ENCODE measurements at places on chromosomes 4 and X.

DNA sequence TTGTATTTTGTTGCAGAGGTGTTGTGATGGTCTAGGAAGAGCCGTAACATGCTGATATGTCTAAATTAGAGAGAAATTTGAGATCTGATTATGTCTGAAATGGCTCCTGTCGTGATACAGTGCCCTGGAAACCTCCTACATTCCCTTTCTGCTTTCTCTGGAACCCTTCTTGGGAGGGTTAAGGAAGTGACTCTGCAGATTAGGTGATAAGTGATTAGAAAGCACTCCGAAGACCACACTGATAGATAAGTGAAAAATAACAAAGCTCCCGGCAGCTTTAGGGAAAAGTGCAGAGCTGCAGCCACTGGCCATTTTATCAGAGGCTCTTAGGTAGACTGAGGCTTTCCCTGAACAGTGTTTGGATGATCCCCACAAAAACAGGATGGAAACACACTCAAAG lies 110.6 kb downstream of the MGST2 start:
- no peak for DNase-seq

DNA sequence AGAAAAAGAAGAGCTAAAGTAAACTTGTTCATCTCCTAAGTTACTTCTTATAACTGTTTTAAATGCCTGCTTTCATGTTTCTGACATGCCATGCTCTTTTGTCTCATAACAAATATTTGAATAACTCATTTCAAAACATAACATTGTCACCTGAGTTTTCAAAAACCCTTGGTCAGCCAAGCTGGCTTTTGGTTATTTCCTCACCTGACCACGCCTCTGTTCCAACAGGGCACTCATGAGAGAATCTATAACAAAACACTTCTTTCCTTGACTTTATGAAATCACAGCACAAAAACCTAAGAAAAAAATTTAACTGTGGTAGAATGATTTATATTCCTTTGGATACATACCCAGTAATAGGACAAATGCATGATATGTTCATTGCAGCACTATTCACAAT lies 172.9 kb upstream of the GALNT7 start:
- DNase-seq = no peak

DNA sequence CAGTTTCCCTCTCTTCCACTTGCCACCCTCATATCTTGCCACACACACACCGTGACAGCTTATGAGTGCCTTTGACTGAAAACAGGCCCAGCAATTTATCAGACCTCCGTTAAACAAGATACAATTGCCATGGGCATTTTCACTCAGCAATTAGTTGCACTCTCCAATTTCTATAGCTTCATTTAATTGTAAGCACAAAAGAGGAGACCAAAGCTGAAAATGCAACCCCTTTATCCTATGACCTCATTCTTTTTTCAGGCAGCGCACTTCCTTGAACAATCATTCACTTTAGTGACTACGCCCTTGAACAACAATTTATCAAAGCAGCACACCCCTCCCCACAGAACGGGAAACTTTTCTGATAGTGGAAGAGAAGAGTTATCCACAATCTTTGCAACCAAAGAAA lies 4.1 kb downstream of the POF1B start:
- DNase-seq = no peak

DNA sequence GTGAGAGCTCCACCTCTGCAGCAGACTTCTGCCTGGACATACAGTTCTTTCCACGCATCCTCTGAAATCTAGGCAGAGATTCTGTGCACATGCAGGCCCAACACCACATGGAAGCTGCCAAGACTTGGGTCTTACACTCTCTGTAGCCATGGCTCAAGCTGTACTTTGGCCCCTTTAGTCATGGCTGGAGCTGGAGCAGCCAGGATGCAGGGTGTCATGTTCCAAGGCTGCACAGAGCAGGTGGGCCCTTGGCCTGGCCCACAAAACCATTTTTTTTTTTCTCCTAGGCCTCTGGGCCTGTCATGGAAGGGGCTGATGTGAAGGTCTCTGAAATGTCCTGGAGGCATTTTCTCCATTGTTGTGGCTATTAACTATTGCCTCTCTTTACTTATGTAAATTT lies 990.5 kb upstream of the ADGRL3 start:
- DNase-seq = no peak

DNA sequence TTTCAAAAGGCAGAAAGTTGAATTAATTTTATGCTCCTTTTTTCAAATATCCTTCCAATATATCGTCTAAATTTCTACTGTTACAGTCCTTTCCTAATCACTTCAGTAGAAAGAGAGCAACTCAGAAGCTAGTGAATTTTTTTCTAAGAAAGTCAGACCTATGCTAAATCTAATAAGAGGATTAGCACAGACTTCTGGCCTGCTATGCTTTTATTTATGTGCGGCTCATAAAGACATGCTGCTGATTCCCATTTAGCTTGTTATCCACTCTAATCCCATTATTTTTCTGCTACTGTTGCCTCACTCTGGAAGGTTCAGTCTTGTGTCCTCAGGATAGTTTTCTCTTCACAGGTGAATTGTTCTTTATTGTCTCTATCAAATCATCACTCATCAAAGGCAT lies 473.5 kb upstream of the FAM241A start:
- DNase-seq = no peak
